ENCODE measurements at places on chromosomes 5 and 9. TPM values are rescaled to one million over a fixed set of nuclear protein-coding genes. Genes with fewer than 3 reads are reported as not detected.

ANKRD18B gene
- 3.8 TPM for total RNA-seq

SPINK14 gene
- total RNA-seq, result not detected

FOXD4 gene
- total RNA-seq, result 0.13 TPM

MYMK gene
- not detected for total RNA-seq

PDE8B gene
- total RNA-seq, result 0.33 TPM

DAPK1 gene
- total RNA-seq, result 23.5 TPM

ADAMTS13 gene
- 2.0 TPM for total RNA-seq

ARHGEF37 gene
- total RNA-seq, result 5.5 TPM

GPR21 gene
- total RNA-seq, result not detected

- no peak for DNase-seq
Measured at GRCh38 chr5:116521173-116521872, 53.3 kb downstream of the SEMA6A start.

GRCh38 chr9:70609542-70610286 lies 195.3 kb upstream of the KLF9 start:
- no peak for DNase-seq

DNA sequence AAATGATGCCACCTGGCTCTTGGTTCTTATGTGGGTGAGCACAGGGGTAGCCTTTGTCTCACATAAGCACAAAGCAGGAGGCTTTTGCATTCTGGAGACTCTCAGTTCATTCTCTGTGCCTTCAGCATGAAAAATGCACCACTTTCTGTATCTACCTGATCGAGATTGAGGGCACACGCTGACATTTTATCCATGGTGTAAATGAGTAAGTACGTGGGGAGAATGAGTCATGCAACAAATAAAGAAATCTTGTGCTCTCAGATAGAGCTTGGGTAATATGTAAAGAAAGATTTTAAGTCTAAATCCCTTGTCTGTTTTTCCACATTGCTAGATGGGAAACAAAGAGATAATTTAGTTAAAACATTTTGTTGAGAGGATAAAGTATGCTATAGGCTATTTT lies 607.2 kb upstream of the WWC1 start:
- no peak for DNase-seq

DNA sequence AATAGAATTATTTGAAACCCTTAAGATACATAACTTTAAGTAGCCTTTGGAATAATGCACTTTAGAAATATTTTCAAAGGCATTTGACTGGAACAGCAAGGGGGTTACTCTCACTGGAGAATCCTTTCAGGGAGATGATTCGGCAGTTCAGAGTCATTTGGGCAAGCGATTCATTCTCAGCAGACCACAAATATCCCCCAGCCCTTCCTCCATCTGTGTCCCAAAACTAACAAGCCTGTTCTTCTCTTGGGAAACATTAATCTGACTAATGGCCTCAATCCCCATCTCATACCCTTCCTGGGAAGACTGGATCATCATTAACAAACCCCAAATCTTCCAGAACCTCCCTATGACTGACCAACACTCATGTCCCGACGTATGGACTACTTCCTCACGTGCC lies 65.8 kb upstream of the S1PR3 start:
- DNase-seq, result no peak

- no peak for DNase-seq
Measured at GRCh38 chr5:134086943-134087305, 27.6 kb upstream of the TCF7 start.

GRCh38 chr5:128271859-128272464 lies 188.4 kb downstream of the SLC12A2 start:
- peak; percentile 37 for DNase-seq

- no peak for DNase-seq
Measured at GRCh38 chr9:13033959-13034693, 245.4 kb downstream of the MPDZ start.

DNA sequence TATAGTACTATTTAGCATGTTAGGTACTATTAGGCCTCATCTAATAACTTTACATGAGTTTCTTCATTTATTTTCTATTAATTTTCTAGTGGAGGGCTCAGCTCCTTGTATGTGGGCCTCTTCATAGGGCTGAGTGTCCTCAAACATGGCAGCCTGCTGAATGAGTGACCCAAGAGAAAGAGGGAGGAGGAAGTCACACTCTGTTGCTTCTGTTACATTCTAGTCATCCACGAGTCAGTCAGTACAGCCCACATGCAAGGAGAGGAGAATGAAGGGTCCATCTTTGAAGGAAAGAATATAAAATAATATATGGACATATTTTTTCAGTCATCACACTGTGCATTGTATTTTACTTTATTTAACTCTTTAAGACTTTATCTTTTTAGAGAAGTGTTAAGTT lies 66.6 kb upstream of the NR3C1 start:
- DNase-seq, result peak; percentile 14

DNA sequence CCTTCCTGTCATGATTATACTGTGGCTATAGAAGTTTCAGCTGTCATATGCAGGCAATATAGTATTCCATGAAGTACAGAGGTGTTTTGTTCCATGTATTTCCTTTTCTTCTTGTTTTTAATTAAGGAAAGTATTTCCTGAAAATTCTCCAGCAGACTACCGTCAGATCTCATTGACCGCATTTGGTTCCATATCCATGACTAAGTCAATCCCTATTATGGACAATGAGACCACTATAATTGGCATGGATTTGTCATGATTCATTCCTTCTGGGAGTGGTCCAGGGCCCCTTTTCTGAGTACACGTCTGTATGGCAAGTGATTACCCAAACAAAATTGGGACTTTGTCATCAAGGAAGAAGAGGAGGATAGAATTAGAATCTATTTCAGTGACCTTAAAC lies 283.2 kb upstream of the CLINT1 start:
- DNase-seq, result no peak

GRCh38 chr5:62640446-62640845 lies 61.8 kb downstream of the LRRC70 start:
- no peak for DNase-seq

- peak; percentile 54 for DNase-seq
Measured at GRCh38 chr5:67038817-67039603, 157.6 kb downstream of the CD180 start.

DNA sequence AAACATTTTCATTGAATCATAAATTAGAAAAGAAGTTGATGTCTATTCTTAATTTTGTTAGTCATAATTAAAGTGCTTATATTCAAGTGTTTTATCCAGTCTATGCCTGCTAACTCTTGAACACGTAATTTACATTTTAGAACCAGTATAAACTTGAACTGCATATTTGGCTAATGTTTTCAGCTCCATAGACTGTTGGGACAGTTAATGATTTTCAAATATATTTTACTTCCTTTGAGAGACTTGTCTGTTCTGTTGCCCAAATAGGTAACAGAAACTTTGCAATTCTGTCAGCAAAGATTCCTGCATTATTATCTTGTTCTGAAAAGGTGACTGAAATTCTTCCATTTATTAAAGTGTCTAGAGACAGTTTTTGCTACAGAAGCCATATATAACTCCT lies 7.8 kb downstream of the ITGA2 start:
- no peak for DNase-seq

- peak; percentile 41 for DNase-seq
Measured at GRCh38 chr5:83632874-83633273, 87.8 kb downstream of the HAPLN1 start.

DNA sequence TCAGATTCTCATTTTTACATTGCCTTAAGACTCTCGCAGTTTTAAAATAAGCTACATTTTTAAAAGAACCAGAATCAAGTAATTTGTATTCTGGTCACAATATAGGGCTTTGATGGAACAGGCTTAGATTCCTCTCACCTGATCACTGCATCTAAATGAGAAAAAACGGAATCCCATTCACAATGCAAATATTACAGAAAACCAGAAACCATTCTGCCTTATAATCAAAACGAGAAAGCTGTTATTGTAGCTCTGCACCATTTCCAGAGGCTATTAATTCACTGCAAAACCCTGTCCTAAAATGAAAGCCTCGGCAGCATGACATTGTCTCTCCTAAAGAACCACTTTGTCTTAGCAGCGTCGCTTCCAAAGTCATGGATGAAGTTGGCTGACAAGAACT lies 116.1 kb upstream of the ZNF366 start:
- no peak for DNase-seq

- peak; percentile 29 for DNase-seq
Measured at GRCh38 chr5:156367597-156367996, 40.6 kb downstream of the SGCD start.

DNA sequence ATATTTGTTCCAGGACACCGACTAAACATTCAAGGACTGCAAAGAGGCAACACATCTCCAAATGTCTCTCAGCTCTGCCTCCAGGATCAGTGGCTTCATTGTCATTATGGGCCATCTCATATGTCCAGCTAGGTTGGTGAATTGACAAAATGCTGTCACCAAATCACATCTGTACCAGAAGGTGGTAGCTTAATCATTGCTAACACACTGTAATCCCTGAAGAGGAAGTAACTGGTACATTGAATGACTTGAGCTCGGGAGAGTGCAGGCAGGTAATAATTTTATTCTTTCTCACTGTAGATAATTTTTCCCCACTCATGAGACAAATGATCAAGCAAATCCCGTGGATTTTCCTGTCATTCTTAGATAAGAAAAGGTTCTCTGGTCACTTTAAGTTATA lies 169.8 kb downstream of the SEMA6A start:
- DNase-seq, result no peak

- no peak for DNase-seq
Measured at GRCh38 chr5:131068893-131069643, 96.0 kb downstream of the HINT1 start.

GRCh38 chr9:98442114-98442513 lies 186.7 kb upstream of the TBC1D2 start:
- DNase-seq, result no peak

DNA sequence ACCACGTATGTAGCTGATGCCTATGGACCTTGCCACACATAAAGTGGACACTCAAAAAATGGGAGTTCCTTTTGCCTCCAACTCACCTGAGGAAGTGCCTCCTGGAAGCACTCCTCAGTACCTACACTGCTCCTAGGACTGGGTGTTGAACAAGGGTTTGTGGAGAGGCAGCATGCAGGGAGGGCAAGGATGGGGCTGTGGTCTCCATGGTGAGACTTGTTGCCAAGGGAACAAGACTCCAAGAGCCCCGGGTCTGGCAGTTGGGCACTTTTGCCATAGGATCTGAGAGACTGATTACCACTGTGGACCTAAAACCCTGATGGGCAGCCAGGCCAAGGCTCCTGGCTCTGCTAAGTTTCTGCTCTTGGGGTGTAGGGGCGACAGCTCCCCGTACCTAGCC lies 6.9 kb upstream of the NR5A1 start:
- DNase-seq, result no peak

DNA sequence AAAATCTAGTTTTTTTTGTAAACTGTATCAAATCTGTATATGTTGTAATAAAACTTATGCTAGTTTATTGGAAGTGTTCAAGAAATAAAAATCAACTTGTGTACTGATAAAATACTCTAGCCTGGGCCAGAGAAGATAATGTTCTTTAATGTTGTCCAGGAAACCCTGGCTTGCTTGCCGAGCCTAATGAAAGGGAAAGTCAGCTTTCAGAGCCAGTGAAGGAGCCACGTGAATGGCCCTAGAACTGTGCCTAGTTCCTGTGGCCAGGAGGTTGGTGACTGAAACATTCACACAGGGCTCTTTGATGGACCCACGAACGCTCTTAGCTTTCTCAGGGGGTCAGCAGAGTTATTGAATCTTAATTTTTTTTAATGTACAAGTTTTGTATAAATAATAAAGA lies 24.3 kb downstream of the HMGCR start:
- no peak for DNase-seq

DNA sequence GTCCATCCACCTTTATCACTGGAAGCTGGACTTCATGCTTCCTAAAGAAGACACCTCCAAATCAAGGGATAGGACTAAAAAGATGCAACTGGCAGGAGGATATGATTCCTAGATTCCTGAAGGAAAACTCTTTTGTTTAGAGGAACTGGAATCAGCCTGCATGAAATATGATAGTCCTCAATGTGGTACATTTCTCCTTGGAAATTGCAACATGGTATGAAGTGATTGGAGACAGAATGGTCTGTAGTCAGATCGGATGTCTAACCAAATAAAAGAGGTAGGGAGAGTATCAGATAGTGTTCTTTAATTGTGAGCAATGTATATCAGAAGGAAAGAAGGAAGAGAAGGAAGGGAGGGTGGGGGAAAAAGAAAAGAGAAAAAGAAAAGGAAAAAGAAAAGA lies 116.1 kb upstream of the FSTL4 start:
- DNase-seq, result no peak

- DNase-seq, result no peak
Measured at GRCh38 chr5:142756576-142756975, 13.6 kb upstream of the ARHGAP26 start.

DNA sequence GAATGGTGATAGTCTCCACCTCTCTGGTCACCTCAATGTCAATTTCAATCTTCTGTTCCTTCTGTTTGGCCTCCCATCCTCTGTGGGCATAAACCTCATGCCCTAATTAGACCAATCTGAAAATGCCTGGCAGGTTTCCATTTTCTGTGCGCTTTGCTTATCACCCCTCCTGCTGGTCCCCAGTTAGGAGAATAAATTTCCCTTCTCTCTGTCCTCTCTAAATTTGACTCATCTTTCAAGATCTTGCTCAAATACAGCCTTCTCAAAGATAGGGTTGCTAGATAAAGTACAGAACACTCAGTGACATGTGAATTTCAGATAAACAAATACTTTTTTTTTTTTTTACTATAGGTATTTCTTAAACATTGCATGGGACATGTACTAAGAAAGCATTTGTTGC lies 69.4 kb upstream of the CD180 start:
- DNase-seq, result no peak
